Ovary (tissue), 10 donors: ENCODE measurements at places on chromosomes 11 and 22. TPM values are rescaled to one million over a fixed set of nuclear protein-coding genes. Genes with fewer than 3 reads are reported as not detected.

DNA sequence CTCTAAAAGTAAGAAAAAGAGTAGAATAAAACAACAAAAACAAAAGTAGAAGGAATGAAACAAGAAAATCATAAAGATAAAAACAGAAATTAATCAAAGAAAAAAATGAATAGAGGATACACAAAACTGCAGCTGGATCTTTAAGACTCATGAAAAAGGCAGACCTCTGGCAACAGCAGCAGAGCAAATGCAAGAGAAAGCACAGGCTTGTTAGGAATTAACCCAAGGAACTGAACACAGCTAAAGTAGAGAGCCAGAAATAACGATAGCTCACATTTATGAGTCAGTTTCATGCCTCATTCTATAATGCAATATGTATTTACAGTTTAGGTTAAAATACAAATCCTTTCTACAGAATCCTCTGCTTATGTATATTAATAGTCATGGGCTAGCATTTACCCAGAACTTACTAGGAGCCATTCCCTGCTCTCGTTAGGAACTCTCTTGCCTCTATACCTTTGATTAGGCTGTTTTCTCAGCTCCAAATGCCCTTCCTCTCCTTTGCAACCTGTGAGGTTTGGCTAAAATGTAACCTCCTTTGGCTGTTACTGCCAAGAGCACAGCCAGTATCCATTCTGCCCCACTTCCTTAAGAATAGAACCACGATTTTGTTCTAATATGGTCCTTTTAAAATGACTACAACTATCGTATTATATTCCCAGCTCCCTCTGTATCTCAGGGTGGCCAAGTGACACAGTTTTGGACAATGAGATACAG lies 38.3 kb upstream of the NFAM1 start:
- H3K27ac ChIP-seq = no peak overlapping the region
- no peaks in the 10 kb centered on the region for H3K4me1 ChIP-seq
- H3K36me3 ChIP-seq = no peaks in the 10 kb centered on the region
- no peaks in the 10 kb centered on the region for H3K27me3 ChIP-seq
- no peak overlapping the region for H3K4me3 ChIP-seq

ANO9 gene
- total RNA-seq = 1.3 TPM

DNA sequence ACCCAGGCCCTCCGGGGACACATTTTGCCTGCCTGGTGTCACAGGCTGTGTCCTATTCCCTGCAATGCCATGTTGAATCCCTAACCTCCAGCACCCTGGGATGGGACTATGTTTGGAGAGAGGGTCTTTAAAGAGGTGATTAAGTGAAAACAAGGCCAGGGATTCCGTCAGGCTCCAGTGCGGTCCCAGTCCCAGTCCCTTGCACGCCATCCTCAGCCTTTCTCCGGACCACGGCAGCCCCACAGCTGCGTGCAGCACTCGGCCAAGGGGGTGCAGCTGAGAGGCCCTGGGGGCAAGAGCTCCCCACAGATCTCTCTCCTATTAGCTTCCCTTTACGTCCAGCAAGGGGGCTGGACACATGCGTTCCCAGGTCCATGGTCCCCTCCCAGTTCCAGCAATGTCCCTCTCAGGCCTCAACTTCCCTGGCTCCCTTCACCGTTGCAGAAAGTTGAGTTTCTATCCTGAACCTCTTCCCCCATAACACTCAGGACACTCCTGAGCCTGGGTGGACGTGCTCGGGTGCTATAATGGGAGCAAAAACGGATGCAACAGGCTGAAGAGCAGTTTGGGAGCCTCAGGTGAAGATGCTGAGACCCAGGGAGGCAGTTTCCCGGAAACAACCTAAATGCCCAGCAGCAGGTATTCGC lies 1422.7 kb downstream of the BRD1 start:
- no peak for DNase-seq
- no peak overlapping the region for H3K4me3 ChIP-seq
- no peaks in the 10 kb centered on the region for H3K27me3 ChIP-seq
- no peaks in the 10 kb centered on the region for H3K4me1 ChIP-seq

CCDC81 gene
- total RNA-seq = 0.36 TPM

PKP3 gene
- 0.30 TPM for total RNA-seq

EMID1 gene
- 8.6 TPM for total RNA-seq

HTR3A gene
- not detected for total RNA-seq

DNA sequence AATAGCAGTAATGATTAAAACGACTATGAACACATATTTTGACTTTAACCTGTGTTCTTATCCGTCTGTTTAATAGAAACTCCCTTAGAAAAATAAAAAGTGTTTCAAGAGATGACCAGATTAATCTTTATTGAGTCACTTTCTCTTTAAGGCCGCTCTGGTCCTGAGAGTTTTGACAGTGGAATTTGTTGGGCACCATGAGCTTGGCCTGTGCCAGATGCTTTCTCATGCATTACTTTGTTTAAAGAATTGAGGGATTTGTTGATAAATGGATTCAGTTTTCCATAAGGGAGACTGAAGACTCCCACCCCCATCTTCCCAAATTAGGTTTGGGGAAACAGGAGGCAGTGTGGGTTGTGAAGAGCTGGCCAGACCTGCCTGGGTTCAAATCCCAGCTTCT lies 53.2 kb upstream of the ALX4 start:
- no peak overlapping the region for H3K27ac ChIP-seq
- no peak overlapping the region for H3K4me3 ChIP-seq
- no peaks in the 10 kb centered on the region for H3K27me3 ChIP-seq
- H3K36me3 ChIP-seq = no peaks in the 10 kb centered on the region

DNA sequence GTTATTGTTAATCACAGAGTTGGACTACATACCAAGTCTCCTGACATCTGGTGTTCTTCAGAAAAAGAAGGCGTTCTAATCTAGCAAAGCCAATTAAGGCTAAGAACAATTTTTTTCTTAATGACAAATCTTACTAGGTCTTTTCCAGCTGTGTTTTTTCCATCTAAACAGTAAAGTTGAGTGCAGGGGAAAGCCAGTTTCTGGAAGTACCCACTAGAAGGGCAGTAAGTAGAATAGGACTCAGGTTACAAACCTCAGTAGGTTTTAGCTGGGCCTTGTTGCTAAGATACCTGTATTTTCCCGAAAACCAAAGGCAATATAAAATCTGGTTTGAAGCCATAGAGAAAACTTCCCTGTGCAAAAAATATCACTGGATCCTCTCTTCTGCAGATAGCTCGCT lies 351.9 kb downstream of the ETS1 start:
- no peak for DNase-seq
- H3K4me3 ChIP-seq = no peak overlapping the region
- no peaks in the 10 kb centered on the region for H3K27me3 ChIP-seq
- peaks cover 1% of the 10 kb centered on the region for H3K4me1 ChIP-seq
- no peaks in the 10 kb centered on the region for H3K36me3 ChIP-seq
- H3K27ac ChIP-seq = no peak overlapping the region

SHANK3 gene
- total RNA-seq = 9.7 TPM

DNA sequence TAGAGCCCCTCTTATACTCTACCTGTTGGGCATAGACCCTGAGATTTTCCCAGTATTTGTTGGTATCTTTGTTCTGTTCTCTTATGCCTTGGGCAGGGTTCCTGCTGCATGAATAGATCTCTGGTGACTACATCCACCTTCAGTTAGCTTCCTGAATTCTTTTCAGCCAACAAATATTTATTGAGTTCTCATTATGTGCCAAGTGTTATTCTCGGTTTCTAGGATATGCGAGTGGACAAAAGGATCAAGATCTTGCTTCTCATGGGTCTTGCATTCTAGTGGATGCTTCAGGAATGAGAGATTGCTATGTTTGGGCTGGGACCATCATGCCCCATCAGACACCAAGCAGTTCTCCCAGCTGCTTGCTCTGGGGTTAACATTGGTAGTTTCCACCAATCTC lies 340.0 kb downstream of the METTL15 start:
- no peaks in the 10 kb centered on the region for H3K27me3 ChIP-seq
- H3K4me3 ChIP-seq = no peak overlapping the region
- DNase-seq = no peak
- no peak overlapping the region for H3K27ac ChIP-seq

DNA sequence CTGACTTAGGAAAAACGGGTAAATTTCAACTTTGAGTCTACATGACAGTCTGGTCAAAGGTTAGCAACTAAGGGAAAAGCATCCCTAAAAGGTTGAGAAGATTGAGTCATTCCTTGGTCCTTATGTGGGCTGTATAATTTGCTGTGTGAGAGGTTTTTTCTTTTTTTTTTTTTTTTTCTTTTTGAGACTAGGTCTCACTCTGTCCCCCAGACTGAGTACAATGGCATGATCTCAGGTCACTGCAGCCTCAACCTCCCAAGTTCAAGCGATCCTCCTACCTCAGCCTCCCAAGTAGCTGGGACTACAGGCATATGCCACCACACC lies 101.4 kb downstream of the MRTFA start:
- H3K4me1 ChIP-seq = peaks cover 12% of the 10 kb centered on the region
- H3K4me3 ChIP-seq = no peak overlapping the region
- DNase-seq = no peak

GRCh38 chr11:12306830-12307229 lies 70.5 kb upstream of the PARVA start:
- H3K27me3 ChIP-seq = no peaks in the 10 kb centered on the region
- no peak overlapping the region for H3K4me3 ChIP-seq
- no peak for DNase-seq

DNA sequence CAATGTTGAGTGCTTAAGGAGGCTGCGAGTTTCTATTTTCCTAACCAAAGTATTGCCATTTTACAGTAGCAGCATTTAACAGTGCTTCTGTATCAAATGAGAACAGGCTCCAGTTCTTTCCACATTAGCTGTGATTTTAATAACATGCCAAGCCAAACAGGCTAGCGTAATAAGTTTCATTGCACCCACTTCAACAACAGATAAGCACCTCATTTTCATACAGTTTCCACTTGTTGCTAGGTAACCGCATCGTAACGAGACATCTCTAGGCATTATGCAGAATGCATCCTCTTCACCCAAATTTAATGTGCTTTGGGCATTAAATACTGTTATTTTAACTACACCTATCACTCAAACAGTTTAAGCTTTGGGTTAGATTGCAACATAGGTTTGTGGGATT lies 79.0 kb downstream of the CADM1 start:
- H3K4me1 ChIP-seq = no peaks in the 10 kb centered on the region
- DNase-seq = no peak
- H3K4me3 ChIP-seq = no peak overlapping the region
- H3K36me3 ChIP-seq = no peaks in the 10 kb centered on the region
- H3K27ac ChIP-seq = no peak overlapping the region
- H3K27me3 ChIP-seq = no peaks in the 10 kb centered on the region

GRCh38 chr22:22884010-22884887 lies 3.4 kb upstream of the IGLL5 start:
- no peak for DNase-seq
- no peaks in the 10 kb centered on the region for H3K36me3 ChIP-seq
- H3K27ac ChIP-seq = no peak overlapping the region
- H3K4me3 ChIP-seq = no peak overlapping the region
- H3K27me3 ChIP-seq = no peaks in the 10 kb centered on the region

DNA sequence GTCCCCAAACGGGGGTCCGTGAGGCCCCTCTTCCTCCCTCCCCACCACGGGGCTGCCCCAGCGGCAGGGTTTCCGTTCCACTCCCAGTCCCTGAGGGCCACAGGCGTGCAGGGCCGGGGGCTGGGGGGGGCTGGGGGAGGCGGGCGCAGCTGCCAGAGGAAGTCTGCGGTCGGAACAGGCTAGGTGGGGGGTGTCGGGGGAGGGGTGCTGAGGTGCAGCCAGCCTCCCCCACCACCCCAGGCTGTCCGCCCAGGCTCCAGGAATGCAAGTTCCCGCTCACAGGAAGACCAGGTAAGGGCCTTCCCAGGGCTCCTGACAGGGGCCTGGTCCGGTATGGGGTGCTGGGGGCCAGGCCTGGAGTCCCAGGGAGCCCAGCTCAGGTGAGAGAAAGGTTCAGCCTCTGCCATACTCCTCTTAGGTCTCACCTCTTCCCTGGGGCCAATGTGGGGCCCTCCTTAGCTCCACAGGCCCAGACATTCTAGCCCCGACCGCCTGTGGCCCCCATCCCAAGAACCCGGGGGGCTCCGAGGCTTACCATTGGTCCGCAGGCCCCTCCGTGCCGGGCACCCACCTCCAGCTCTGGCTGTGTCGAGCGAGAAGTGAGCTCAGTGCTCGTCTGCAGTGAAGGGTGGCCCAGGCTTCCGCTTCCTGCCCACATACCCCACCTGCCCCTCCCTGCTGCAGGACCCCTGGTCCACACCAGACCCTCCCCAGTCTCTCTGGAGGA lies at the start of gene PTPRCAP:
TSS of gene PTPRCAP (minus strand) at position 601 of the 727 bp plus-strand sequence. CDS start at position 538, 63 bp downstream.
- no peaks in the 10 kb centered on the region for H3K36me3 ChIP-seq
- DNase-seq = no peak
- H3K4me1 ChIP-seq = no peaks in the 10 kb centered on the region
- H3K4me3 ChIP-seq = no peak within 1 kb of the TSS

GRCh38 chr11:6630632-6631291 lies 11.5 kb upstream of the TPP1 start:
- H3K27me3 ChIP-seq = no peaks in the 10 kb centered on the region
- peaks cover 4% of the 10 kb centered on the region for H3K4me1 ChIP-seq
- H3K36me3 ChIP-seq = no peaks in the 10 kb centered on the region
- no peak for DNase-seq

DNA sequence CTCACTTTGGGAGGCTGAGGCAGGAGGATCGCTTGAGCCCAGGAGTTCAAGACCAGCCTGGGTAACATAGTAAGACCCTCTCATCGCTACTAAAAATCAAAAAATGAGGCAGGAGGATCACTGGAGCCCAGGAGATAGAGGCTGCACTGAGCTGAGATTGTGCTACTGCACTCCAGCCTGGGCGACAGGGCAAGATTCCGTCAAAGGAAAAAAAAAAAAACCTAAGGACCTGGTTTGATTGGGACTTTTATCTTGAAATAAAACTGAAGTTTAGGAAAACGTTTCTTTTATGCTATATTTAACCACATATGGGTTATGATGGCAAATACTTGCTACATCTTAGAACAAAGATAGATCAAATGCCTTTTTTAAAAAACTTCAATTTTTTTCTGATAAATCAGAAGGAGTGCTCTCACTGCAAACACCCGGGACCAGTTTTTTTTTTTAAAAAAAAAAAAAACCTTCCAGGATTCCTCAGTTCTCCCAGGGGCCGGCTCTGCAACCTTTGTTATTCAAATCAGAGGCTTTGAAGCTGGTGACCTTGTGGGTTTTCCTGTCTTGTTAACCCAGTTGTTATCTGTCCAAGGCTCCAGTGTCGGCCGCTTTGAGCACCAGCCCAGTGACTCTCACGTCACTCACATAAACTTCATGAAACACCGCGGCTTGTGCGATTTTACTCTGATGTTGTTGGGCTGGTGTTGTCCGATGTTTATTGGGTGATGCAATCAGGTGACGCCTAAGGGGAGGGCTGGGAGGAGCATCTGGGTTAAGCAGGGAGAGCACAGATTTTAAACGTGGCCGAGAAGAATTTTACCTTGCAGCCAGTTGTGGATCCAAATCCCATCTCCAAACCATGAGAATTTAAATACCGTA lies 24.7 kb upstream of the SLC22A12 start:
- DNase-seq = peak; percentile 78
- H3K27ac ChIP-seq = peak overlapping the region; percentile 26
- peaks cover 2% of the 10 kb centered on the region for H3K4me1 ChIP-seq
- H3K36me3 ChIP-seq = no peaks in the 10 kb centered on the region
- H3K27me3 ChIP-seq = no peaks in the 10 kb centered on the region

SLC6A5 gene
- total RNA-seq = not detected

EXPH5 gene
- total RNA-seq = 2.9 TPM

- H3K27me3 ChIP-seq = no peaks in the 10 kb centered on the region
- H3K36me3 ChIP-seq = no peaks in the 10 kb centered on the region
- DNase-seq = no peak
These were observed 4.8 kb upstream of the PRDM11 start for GRCh38 chr11:45141631-45142030.
